ENCODE measurements at places on chromosomes 12 and 14.

DNA sequence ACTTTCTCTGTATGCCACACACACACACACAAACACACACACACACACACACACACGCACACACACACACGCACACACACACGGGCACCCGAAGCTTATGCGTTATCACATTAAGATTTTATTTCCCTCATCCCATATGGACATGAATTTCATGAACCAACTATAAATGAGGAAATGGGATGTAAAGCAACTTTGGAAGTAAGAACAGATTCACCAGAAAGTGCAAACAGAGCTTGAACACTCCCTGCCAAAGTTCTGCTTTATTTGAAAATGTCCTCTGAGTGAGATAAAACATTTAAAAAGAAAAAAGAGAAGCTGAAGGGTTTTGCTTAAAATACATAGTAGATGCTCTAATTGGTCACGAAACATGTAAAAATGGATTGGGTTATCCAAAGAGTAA, 90.4 kb upstream of the OTX2 start:
- DNase-seq: no peak

- DNase-seq: no peak
These were observed 16.0 kb downstream of the TRMT5 start for GRCh38 chr14:60964904-60965303.

- no peak for DNase-seq
These were observed 136.0 kb downstream of the TSPAN9 start for GRCh38 chr12:3213188-3213587.

DNA sequence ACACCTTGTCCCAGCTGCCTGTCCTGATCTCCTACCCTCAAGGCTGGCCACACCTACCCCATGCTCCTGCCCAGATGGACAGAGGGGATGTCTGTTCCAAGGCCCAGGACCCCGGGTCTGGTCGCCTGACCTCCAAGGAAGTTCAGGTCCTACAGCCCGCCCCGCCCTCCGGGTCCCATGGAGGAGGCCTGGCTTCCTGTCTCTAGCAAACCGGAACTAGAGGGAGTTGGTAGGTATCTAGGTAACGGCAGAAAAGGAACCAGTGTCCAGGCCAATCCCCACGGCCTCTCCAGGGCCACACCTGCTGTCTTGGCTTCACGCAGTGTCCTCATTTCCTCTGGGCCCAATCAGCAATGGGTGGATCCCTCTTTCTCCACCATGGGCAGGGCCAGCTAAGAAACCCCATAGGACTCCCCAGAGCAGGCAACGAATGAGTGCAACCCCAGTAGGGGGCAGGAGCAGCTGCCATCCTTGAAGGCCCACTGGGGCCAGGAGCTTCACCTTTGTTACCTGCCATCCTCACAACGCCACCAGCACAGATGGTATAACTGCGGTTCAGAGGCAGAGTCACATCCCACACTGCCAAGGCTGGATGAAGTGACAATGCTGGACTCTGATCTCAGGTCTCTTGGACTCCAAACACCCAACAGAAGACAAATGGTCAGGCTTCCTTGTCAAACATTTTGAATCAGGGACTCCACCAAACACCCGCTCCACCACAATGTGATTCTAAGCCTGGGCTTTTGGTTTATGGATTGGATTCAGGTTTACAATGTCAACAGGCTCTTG, 25.1 kb upstream of the RPLP0 start:
- DNase-seq: peak; percentile 84

DNA sequence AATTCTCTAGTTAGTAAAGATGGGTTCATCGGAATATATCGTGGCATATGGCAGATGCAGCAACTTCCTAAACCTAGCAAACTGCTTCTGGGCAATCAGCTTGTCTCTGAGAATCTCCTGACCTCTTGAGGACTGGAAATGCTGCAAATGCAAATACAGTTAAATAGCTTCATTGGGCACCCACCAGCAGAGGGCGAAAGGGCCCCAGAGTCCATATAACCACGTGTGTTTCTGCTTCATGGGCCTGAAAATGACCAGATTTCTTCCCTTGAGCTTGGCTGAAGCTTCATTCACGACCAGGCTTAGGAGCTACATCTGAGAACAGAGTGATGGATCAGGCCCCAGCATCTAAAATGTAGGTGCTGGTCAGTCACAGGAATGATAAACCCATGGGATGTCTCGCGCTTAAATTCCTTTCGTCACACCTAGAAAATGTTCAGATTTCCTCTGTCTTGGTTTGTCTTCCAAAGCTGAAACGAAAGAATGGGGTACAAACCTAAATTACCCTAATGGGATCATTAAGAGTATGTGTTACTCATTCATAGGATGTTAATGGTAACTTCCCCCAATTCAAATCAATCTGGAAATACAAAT, 1482.5 kb upstream of the TMEM132C start:
- DNase-seq: peak; percentile 6
